ENCODE measurements at places on chromosomes 5 and 9. TPM values are rescaled to one million over a fixed set of nuclear protein-coding genes. Genes with fewer than 3 reads are reported as not detected.

Gene NDUFS6
- total RNA-seq = 38.4 TPM

Gene GPR151
- total RNA-seq = not detected

Gene NTRK2
- 14.4 TPM for total RNA-seq

Gene SCGB3A1
- total RNA-seq = 119 TPM

Gene HARS2
- 37.2 TPM for total RNA-seq

Gene HAVCR2
- total RNA-seq = 13.0 TPM
